ENCODE measurements at places on chromosomes 6 and 20.

- no peak for DNase-seq
Measured at GRCh38 chr20:21516861-21517565, 3.1 kb upstream of the NKX2-2 start.

- DNase-seq, result no peak
Measured at GRCh38 chr6:106413722-106414121, 53.2 kb downstream of the CRYBG1 start.

DNA sequence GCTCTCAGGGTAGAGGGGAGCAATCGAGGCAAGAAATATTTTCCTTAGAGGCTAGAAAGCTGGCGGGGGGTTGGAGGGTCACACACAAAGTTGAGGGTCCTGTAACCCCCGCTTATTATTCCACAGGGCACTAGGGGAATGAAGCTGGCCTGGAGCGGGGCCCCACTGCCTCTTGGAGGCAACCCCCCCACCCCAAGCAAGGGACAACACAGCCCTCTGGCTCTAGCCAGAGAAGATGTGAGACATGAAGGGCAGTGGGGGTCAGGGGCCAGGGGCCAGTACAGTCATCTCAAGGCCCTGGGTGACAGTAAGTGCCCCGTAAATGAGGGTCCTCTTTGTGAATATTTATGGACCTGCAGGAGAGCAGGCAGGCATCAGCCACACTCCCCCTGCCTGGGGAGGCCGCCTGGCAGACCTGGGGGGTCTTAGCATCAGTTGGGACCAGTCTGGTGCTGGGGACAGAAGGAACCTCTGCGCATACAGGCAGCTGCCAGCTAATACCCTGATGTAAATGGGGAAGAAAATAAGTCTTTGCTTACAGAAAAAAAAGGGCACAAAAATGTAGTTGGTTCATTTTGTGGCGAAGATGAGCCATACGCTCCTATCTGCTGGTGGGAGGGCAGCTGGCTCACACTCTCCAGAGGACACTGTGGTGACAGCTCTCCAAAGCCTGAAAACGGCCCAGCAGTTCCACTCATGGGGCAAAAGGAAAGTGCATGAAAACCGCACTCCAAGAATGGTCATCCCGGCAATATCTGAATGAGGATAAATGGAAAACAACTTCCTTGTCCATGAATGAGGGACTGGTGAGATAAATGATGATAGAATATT is 21.9 kb downstream of the SPATA2 start:
- DNase-seq, result no peak

GRCh38 chr20:57465486-57465885 is 59.5 kb downstream of the CTCFL start:
- DNase-seq, result no peak

- peak; percentile 14 for DNase-seq
Measured at GRCh38 chr6:24666097-24666640, 530 bp downstream of the TDP2 start.

GRCh38 chr20:18686696-18687095 is 98.8 kb downstream of the DTD1 start:
- no peak for DNase-seq

Measured in stimulated activated CD8-positive, alpha-beta memory T cell treated with anti-CD3 and anti-CD28 coated beads, Interleukin-12 subunit alpha, Interleukin-12 subunit beta, amount 100 ng/mL, for 1 hour (primary cell).